ENCODE measurements at places on chromosomes 3 and 15.
A peak's percentile ranks its signal among the peaks of the same experiment; 100 is the strongest.

DNA sequence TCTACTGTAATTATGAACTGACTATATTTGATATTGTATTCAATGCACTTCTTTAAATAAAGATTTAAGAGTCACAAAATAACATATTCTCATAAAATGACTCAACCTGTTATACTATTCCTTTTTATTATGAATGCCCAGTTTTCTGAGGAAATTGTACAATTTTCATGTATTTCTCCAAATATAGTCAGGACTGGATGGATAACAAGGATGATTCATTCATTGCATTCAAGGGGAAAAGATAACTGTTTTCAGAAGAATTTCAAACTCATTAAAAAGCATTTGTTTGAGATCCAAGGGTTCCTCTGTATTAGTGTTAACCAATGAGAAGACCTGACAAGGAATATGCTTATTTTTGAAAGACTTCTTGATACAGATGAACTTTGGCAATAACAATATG is 163.7 kb downstream of the MEIS2 start:
- DNase-seq: no peak

DNA sequence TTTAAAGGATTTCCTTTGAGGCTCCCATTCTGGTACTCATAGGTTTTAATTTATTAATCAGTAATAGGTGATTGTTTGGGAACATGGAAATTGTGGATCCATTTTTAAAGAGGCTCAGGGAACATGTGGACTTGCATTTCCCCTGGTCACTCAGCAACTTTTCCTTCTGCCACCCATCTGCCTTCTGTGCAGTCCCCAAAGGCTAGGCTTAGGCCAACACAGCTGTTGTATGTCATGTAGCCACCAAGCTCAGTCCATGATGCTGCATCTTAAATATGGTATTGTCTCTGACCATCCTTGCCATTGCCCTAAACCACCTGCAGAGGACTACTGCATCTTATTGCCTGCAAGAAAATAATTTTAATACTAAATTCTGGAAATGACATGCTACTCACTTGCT is 416.7 kb upstream of the SEMA6D start:
- no peak for DNase-seq

DNA sequence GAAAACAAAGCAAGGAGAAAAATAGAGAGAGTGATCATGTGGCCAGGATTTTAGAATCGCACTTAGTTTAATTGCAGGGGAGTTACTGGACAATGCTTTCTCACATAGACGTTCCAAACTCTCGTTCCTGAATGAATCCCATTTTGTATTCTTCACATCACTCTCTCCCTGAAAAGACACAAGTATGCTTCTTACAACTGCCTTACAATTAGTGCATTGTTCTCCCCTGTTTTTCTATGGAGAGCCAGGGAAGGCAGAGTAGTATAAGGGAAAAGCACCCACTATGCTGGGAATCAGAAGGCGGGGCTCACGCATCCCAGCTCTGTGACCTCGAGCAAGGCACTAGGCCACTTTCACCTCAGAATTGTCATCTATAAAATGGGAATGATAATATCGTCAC is 14.4 kb downstream of the TMOD2 start:
- DNase-seq: no peak

GRCh38 chr15:57444877-57445513 is 68.7 kb downstream of the CGNL1 start:
- DNase-seq: no peak

GRCh38 chr3:17054982-17055343 is 170.2 kb downstream of the PLCL2 start:
- DNase-seq: no peak

DNA sequence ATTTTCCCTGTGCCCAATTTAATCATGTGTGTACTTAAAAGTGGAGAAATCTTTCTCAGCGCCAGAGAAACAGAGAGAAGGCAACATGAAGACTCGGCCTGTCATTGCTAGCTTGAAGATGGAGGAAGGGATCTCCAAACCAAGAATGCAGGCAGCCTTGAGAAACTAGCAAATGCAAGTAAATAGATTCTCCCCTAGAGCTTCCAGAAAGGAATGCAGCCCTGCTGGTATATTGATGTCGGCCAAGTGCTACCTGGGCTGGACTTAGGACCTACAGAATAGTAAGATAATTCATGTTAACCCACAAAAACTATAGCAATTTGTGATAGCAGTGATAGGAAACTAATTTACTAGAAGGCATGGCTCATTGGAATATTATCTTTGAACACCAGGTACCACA is 150.9 kb upstream of the ABI3BP start:
- DNase-seq: no peak

- DNase-seq: no peak
These were observed 370.1 kb downstream of the LRTM1 start for GRCh38 chr3:54557538-54558428.

GRCh38 chr3:156678197-156678596 is 3.8 kb downstream of the TIPARP start:
- DNase-seq: no peak

DNA sequence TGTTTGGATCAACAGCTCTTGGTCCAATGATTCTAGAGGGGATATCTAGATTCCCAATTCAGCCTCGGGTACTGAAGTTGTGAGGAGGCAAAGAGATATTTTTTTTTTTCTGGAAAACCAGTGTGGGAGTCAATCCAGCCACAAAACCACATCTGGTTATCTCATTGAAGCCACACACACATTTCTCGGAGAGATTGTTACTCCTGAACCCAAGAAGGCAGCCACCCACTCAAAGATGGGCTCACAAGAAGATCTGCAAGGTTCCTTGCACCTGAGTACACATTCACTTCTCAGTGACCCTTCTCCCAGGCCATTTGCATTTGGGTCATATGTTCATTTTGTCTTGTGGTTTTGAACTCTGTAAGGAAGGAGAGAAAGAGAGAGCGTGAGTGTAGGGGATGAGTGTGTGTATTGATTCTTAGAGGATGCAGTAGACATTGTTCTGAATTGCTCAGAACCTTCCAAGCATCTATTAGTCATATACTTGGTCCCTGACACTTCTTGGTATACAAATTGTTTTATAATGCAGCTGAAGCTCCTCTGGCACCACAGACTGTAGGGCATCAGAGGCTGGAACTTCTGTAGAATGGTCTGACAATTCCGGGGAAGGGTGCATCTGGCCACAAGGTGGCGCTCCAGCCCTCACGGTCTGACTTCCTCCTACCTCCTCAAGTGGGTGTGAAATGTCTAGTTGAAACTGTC is 39.3 kb upstream of the TRA2B start:
- DNase-seq: peak; percentile 37

GRCh38 chr3:56758539-56758981 is 43.2 kb downstream of the ARHGEF3 start:
- DNase-seq: no peak
